ENCODE measurements at places on chromosomes 16 and 17.

DNA sequence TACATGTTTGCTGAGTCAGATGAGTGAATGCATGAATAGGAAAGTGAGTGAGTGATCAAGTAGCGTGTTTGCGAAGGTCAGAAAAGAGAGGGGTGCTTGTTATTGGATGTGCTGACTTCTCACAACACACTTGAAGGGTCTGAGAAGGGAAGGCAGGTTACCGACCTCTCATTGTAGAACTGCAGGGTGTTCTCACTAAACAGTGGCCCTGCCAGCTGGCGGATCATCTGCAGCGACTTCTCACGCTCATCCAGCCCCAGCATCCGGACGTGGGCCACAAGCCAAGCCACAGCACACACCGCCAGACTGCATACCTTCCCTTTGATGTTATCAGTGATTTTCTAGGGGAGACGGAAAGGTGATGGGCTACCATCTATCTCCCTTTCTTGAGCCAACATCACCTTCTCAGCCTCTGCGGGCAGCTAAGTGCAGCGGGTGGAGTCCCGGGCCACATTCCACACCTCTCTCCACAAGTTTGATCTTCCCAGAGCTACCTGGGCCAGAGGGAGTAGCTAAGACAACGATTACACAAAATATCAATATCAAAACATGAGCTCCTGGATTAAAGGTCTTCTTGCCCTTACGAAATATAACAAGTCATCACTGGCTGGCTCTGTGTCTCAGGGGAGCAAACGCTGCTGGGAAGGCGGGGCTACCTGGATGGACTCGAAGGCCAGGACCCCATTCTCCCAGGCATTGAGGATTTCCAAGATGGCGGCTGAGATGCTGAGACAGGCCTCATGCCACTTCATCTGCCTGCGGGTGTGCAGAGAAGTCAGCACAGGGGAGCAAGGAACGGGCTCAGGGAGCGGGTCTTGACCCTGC lies 11.0 kb downstream of the CSF3 start:
- no peak for DNase-seq

DNA sequence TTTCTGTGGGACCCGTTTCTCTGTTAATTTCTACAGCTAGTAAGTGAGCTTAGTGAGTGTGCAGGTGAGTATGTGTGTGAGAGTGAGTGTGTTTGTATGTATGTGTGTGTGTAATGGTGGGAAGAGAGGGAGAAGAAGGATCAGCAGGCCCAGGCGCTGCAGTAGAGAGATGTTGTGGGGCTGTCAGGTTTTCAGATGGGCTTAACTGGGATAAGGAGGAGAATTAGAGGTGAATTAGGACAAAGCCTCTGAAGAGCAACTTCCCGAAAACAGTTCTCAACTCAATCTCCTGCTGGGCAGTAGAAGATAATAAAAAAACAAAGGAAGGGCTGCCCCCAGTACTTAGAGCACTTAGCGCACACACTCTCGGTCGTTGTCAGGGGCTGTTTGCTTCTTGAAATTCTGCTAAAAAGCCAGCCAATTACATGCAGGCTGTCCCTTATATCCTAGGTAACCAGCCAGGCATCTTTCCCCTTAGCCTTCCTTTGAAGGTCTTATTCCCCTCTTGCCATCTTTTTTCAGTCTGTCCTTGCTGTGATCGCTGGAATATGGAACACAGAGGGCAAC lies 63.4 kb downstream of the CLEC16A start:
- DNase-seq = no peak

- no peak for DNase-seq
These were observed 18.1 kb downstream of the IRF8 start for GRCh38 chr16:85917012-85917411.

DNA sequence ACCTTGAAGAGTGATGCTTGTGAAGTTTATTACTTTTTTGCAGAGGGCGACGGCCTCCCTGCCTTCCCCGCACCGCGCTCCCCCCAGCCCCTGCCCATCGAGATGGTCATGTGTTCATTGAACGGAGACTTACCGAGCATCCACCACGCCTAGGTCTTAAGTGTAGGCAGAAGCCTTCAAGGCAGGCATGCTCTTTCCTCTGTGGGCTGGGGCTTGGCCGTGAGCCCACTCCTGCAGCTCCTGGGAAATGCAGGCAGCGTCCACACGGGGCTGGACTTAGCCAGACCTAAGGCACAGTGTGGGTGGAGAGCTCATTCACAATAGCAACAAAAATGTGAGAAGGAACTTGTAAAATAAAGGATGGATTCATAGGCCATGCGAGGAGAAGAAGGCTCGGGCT lies 19.2 kb downstream of the RNF213 start:
- no peak for DNase-seq

- no peak for DNase-seq
These were observed 76.0 kb downstream of the ABCC1 start for GRCh38 chr16:16025214-16025968.

DNA sequence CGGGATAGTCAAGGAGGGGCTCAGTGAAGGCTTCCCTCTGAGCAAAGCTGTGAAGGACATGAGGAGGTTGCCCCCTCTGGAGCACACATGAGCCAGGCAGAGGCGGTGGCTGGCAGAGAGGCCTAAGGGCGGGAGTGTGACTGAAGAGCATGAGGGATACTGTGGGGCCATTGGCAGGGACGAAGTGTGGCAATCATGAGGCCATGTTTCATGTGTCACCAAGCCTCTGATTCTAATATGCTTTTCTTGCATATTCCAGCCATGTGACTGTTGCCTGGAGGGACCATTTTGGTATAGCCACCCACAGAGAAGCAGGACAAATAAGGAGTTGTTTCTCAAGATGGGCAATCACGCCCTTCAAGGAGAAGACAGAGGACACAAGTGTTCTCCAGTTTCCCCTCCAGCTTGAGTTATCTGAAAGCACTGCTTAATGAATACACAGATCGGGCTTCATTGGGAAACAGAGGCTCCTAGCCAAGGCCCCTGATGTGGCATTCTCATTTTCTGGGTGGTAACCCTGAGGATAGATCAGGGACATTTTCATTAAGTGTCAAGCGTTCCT lies 68.0 kb downstream of the AKAP1 start:
- DNase-seq = no peak

DNA sequence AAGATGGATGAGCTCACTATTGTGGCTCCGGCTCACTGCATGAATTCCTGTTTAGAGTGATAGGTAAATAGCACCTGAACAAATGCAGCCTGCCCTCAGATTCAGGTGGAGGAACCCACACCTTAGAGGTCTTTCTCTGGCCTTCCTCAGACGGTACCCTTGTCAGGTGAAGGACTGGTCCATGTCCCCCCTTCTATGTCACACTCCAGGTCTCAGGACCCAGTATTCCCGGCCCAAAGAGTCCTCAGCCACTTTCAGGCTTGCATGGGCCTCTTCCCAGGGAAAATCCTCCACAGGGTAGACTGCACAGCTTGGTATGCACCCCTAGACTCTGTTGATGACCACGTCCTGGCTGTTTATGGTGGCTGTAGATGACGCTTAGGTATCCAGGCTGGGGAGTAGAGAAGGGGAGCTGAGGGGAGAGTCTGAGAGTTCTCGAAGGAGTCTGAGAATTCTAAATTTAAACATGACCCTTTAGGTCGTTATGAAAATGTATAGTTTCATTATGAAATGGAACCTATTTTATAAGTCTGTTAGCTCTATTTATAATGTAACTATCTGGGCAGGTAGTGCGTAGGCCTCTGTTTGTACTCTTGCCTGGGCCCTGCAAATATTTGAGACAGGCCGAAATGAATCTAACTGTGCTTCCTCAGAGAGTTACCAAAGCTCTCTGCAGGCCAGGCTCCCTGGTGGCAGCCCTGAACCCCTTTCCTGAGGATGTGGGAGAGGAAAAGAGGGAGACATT lies 32.5 kb upstream of the CCR7 start:
- DNase-seq = no peak

- DNase-seq = no peak
These were observed 85.8 kb downstream of the ANKRD11 start for GRCh38 chr16:89404561-89404960.

- DNase-seq = no peak
These were observed 472 bp upstream of the NME2 start for GRCh38 chr17:51165680-51166197.

DNA sequence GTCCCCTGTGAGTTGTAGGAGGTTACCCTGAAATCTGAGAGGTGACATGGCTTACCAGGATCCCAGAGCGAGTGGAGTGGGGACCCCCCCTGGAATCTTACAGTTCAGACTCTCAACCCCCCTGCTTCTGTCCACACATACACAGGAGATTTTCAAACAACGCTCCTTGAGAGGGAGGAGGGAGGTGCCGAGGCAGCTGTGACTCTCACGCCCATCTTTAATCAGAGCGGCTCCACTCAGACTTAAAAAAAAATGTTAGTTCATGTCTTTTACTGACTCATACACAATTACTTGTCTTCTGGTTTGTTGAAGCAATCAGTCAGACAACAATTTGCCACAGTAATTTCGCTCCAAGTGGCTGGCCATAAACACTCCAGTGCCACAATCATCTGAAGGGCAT lies 15.4 kb upstream of the TMEM220 start:
- no peak for DNase-seq

DNA sequence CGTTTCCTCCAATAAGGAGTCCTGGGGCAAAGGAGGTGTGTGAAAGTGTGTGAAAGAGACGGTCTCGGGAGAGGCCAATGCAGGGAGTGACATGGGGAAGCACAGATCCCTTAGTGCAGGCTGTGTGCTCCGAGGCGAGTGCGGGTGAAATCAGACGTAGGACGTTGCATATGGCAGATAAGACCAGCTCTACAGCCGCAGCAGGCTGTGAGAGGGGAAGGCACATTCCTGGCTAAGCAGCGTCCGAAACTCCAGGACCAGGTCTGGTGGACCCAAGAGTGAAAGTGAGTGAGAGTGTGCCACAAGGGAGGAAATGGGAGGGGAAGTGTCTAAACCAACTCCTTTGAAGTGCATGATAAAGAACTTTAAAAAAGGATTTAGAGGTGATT lies 11.3 kb downstream of the POLR3K start:
- DNase-seq = no peak

DNA sequence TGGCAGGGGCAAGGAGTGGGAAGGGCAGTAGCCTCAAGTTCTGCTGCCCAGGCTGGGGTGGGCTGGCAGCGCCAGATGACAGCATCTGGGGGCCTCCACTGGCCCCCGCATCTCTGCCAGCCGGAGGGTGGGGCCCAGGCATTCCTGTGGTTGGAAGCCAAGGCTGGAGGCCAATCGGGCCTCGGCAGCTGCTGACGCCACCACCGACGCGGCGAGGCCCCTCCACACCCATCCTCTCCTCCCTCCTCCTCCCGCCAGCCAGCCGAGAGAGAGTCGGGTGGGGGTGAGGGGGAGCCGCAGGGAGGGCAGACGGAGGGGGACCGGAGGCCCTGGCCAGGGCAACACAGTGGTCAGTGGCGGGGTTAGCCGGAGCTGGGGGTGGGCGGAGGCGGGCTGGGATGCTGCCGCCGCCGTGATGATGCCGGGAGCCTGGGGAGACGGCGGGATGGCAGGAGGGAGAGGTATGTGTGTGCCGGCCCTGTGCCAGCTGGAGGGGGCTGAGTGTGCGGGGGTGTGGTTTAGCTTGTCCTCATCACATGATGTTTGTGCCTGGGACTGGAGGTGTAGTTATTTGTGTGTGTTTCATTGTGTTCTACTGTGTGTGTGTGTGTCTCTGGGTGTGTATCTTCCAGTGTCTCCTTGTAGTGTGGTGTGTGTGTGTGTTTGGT lies 36.6 kb downstream of the ARHGAP23 start:
- DNase-seq = no peak

DNA sequence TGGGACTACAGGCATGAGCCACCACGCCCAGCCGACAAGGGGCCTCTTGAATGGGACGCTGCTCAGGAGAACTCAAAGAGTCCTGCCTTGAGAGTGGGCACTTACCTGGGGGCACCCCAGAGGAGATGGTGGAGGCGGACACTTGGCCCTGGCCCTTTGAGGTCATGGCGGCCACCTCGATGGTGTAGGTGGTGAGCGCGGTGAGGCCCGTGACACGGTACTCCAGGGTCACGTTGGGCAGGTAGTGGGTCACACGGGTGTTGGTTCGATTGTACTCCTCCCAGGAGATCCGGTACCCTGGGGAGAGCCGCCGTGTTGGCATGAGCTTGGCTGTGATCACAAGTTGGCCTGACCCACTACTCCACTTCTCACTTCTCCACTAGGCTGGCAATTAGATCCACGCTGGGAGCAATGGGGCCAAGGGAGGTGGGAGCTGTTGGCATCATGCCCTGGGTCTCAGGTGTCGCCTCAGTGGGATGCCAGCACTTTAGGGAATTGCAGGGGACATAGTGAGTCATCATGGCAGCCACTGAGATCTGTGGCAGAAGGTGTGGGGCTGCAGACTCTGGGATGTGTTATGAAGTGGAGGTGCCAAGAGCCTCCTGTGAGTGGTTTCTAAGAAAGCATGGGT lies 89.2 kb upstream of the CDC42EP4 start:
- no peak for DNase-seq

DNA sequence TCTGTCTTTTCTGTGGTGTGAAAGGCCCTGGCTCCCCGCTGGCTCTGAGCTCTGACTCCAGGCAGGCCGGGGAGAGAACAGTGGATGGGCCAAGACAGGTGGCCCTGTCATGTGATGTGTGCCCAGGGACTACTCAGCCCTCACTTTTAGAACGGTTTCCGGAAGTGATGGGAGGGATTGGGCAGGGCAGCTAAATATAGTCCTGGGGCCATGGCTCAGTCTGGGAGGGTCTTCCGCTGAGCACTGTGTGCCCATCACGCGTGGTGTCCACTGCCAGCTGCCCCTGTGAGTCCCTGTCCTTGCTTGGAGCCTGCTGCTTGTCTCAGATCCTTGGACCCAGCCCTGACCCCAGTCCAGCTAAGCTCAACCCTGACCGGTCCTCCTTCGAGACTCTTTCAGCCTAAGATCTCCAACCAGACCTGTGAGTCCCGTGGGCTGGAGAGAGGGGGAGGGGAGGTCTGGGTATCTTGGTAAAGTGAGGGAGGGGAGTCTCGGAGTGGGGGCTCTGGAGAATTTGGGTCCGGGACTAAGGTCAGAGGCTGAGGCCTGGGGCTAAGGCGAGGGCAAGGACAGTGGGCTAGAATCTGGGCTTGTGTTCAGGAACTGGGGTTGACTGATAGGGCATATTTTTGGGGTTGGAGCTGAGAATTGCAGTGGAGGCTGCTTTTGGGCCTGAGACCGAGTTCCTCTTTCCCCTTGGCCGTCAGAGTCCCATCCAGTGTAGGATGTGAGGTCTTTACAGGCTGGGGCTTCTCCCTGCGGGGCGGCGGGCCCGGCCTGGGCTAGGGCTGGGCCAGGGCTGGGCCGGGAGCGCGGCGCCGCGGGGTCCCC lies at the start of gene TRIM72:
Gene TRIM72 (plus strand): TSS at position 243 of the 831 bp plus-strand sequence. CDS start 620 bp downstream, outside the sequence.
- DNase-seq = no peak

DNA sequence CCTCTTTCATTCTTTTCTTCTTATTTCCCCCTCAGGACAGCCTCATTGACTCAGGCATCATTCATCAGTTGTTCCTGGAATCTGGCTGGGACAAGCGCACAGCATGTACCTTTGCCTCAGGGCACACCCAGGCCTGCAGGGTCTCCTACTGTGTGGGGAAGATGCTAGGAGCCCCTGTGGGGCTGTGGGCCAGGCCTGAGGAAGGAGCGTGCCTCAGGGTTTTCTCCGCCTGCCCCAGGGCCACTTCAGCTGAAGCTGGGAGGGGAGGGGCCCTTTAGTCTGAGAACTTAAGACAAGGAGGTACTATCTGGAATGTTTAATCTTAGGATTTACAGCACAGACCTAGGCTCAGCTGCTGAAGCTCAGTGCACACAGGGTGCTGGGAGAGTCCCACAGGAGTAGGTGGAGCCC lies 7.9 kb downstream of the ELMO3 start:
- no peak for DNase-seq

Measured in activated T-helper 1 cell treated with anti-CD3 and anti-CD28 coated beads, Interleukin-2, amount 50 U/mL, for 16 hours (primary cell).